ENCODE measurements at places on chromosomes 1 and 21.

- DNase-seq, result no peak
Measured at GRCh38 chr1:61125263-61125662, 42.9 kb downstream of the NFIA start.

DNA sequence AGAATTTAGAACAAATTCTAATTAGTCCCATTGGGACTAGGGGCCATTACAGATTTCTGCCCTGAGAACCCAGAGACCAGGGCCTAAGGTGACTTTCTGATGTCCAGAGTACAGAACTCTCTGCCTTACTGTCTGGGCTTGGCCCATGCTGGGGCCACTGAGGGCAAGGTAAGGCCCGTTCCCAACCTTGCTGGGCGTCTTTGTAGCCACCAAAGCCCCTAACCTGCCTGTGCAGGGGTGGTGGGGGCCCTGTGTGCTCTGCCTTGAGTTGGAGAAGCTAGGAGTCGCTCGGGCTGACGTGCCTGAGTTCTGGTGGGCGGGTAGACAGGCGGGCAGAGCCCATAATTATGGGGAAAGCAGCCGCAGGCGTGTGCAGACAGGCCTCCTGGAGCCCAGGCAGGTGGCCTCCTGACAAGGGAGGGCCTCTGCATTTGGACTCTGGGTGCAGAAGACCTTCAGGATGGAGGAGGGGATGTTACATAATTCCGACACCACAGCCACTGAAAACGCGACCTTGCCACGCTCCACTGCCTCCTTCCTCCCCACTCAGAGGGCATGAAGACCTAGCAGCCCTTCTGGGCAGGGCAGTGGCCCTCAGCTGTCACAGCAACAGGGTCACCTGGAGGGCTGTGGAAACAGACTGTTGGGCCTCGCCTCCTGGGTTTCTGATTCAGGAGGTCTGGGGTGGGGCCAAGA, 239.9 kb upstream of the TMEM51 start:
- DNase-seq, result no peak

DNA sequence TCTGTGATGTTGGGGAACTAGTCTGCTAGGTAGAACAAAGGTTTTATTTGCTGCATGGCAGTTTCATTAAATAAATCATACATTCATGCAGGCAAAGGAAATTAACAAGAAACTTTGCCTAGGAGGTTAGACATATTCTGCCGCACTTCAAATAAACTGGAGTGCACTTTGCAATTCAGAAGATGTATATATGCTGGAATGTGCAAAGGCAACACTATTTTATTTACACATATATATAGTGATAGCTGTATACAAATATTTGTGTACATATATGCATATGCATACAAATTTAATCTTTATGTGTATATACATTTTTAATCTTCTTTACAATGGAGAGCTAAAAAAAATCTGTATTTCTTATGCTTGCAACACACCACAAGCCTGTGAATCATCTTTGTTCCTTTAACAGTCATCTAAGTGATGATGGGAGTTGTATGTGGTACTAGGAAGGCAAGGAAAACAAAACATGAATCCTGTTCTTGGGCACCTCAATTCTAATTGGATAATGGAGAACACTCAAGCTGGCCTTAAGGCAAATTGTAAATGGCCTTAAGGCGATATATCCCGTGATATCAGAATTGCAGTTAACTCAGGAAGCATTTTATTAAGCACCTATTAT, 605.8 kb upstream of the CAMK1G start:
- no peak for DNase-seq

- DNase-seq, result no peak
Measured at GRCh38 chr1:9996624-9997582, at the start of gene RBP7. RBP7 (plus strand) TSS chr1:9997228; CDS start chr1:9997259, 31 bp downstream.
